ENCODE measurements at places on chromosomes 6 and 20.

DNA sequence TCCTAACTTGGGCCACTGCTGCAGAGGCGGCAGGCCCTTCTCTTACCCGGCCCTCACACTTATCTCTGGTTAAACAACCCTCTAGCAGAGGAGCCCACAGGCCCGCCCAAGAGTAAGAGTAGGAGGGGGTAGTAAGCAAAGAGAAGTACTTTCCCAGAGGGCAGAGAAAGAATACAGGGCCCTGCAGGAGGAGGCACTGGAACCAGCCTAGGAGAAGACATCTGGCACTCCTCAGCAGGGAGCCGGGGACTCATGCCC is 10.1 kb downstream of the MTCH1 start:
- DNase-seq: no peak

DNA sequence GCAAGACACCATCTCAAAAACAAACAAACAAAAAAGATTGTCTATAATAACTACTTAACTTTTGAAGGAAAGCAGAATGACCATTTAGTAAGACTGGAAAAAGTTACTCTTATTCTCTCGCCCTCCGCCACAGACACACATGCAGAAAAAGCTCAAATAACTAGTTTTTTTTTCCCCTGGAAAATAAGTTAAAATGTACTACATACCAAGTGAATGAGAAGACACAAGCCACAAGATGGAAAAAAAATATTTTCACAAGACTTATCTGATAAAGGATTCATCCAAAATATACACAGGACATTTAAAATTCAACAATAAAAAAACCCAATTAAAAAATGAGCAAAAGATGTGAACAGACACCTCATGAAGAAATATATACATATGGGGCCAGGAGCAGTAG is 31.9 kb downstream of the NUDT3 start:
- peak; percentile 56 for DNase-seq

- DNase-seq: no peak
Measured at GRCh38 chr20:37303637-37304036, 14.2 kb downstream of the MANBAL start.

DNA sequence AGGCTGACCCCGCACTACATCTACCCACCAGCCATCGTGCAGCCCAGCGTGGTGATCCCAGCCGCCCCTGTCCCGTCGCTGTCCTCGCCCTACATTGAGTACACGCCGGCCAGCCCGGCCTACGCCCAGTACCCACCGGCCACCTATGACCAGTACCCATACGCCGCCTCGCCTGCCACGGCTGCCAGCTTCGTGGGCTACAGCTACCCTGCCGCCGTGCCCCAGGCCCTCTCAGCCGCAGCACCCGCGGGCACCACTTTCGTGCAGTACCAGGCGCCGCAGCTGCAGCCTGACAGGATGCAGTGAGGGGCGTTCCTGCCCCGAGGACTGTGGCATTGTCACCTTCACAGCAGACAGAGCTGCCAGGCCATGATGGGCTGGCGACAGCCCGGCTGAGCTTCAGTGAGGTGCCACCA is 16.4 kb downstream of the RBM38 start:
- DNase-seq: no peak

- DNase-seq: no peak
Measured at GRCh38 chr6:40631744-40632143, 44.6 kb upstream of the LRFN2 start.

DNA sequence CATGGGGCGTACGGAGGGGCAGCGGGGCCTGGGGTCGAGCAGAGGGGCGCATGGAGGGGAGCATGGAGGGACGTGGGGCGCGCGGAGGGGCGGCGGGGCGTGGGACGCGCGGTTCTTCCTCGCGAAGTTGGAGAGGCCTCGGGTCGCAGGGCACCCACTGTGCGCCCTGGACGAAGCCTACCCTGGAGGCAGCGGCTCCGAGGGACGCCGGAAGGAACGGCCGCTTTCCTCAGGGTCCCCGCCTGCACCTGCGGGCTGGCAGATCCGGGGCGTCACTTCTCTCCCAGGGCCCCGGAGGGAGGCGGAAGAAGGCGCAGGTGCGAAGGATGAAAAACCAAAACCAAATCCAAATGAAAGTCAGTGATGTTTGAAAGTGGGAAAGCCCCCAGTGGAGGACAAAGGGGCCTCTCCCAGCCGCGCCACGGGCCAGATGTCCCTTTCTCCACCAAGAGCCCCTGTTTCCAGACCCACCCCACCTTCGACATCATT is 142.1 kb upstream of the PDE10A start:
- DNase-seq: no peak

- no peak for DNase-seq
Measured at GRCh38 chr6:147900247-147900830, 391.8 kb downstream of the SAMD5 start.

DNA sequence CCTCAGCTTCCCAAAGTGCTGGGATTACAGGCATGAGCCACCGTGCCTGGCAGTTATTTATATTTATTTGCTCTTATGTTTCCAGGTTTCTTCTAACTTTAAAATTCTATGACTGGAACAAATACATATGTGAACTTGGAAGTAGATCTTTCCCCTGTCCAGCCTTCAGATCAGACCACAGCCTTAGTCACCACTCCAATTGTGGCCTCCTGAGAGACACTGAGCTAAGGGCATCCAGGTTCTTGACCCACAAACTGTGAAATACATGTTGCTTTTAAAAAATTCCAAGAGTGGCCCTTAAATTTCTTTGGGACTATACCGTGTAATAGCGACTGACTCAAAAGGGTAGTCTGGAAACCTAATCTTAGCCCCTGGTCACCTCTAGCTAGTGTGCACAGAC is 1.5 kb upstream of the ADGRG6 start:
- DNase-seq: no peak

- peak; percentile 21 for DNase-seq
Measured at GRCh38 chr6:44304282-44305199, 8.6 kb downstream of the AARS2 start.

DNA sequence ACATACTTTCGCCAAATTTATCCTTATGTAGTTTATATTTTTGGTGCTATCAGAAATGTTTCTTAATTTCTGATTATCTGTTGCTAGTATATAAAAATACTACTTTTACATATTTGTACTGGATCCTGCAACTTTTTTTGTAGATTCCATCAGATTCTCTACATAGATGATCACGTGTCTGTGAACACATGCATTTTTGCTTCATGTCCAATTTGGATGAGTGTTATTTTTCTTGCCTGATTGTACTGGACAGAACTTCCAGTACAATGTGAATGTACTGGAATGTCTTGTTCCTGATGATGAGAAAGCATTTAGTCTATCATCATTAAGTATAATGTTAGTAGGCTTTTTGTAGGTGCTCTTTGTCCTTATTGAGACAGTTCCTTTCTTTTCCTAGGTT is 25.0 kb upstream of the SSR1 start:
- DNase-seq: no peak

DNA sequence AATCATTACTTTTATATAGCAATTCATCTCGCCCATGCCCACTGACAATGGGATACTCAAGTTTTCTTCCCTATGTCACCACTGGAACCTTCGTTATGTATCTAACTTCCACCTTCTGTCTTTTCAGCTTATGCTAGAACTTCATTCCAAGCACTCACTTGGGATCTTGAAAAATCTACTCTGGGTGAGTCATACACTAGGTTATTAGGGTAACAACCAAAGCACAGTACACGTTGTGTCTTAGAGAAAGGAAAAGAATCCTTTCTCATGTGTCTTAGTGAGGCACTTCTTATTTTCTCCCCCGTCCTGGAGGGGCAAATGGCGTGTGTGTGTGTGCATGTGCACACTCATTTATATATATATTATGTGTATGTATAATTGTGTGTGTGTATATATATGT is 18.3 kb upstream of the FAM162B start:
- DNase-seq: no peak

DNA sequence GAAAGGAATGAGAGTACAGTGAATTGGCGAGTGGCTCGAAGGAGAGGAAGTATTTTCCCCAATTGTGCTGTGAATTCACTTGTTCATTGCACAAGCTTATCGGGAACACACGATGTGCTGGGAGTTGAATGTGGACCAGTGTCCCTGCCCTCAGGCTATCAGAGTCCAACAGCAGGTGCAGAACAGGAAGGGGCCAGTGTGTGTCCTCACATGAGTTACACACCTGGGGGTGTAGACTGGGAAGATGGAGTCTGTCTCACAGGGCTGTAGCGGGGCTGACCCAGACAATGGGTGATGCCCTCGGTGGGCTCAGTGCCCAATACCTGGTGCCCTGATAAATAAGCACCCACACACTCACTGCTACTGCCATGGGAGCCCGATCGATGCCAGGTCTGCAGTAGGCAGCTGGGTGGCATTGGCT is 14.4 kb downstream of the DUSP22 start:
- no peak for DNase-seq

- no peak for DNase-seq
Measured at GRCh38 chr6:137665342-137665934, 171.2 kb upstream of the OLIG3 start.

DNA sequence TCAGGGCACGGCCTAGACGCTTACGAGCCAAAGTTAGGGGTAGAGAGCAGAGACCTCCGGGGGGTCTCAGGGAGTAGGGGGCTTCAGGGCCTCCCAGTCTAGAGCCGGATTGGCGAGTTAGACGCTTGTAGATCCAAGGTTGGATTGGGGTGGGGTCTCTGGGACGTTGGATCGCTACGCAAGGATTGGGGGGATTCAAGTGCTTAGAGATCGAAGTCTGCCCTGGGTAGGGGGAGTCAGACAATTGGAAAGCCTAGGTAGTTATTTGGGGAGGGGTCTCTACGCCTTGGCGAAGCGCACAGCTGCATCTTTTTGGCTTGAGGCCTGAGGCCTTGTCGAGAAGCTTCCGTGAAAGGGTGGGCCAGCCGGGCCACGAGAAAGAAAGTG is 469 bp downstream of the STX16 start:
- no peak for DNase-seq

GRCh38 chr20:41692479-41693135 is 74.4 kb upstream of the CHD6 start:
- DNase-seq: peak; percentile 71

GRCh38 chr6:140061110-140062042 is 686.9 kb upstream of the CITED2 start:
- DNase-seq: peak; percentile 65

GRCh38 chr6:124226396-124226795 is 422.7 kb downstream of the NKAIN2 start:
- DNase-seq: no peak

GRCh38 chr20:43388268-43389002 is 69.3 kb upstream of the SRSF6 start:
- DNase-seq: no peak

DNA sequence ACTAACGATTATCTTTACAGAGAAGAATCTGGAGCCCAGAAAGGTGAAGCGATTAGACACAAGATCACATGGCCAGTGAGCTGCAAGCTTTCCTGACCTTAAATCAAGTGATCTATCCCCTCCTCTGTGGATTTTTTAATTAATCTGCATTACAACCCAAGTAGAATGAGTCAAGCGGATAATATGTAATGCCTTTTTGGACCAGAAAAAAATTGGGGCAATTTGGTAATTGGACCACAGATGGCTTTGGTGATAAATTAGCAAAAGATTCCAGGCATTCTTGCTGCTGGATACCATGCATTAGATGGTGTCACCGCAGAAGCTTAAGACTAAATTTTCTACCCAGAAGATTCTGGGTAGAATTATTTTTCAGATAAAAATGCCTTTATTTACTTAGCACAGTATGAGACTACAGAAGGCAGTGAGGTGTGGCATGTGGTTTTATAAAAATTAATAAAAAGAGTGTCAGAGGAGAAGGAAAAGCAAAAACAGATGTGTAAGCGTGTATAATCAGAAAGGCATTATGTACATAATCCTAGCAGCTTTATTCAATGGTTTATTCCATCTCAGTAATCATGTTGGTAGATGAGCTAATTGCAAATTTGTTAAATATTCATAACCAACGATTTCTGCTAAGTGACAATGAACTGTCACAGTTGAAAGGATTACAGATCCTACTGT is 53.9 kb upstream of the PCSK2 start:
- DNase-seq: no peak

- peak; percentile 97 for DNase-seq
Measured at GRCh38 chr6:25971187-25971821, 8.7 kb downstream of the TRIM38 start.

GRCh38 chr20:23477223-23477622 is 13.7 kb upstream of the CST8 start:
- no peak for DNase-seq

- peak; percentile 99 for DNase-seq
Measured at GRCh38 chr20:50292591-50293283, 102.1 kb downstream of the CEBPB start.

- DNase-seq: no peak
Measured at GRCh38 chr6:112257178-112257855, 3.0 kb upstream of the LAMA4 start.

Data from fibroblast of gingiva (primary cell).